ENCODE measurements at places on chromosomes 1 and 21. TPM values are rescaled to one million over a fixed set of nuclear protein-coding genes. Genes with fewer than 3 reads are reported as not detected.

The CD5L gene
- polyA plus RNA-seq: not detected

The RASAL2 gene
- polyA plus RNA-seq: 13.3 TPM

The NEXN gene
- 16.2 TPM for polyA plus RNA-seq

The NBPF26 gene
- polyA plus RNA-seq: 9.3 TPM

The DPYD gene
- 10.0 TPM for polyA plus RNA-seq

The C1QA gene
- polyA plus RNA-seq: 25.9 TPM

The OR14K1 gene
- polyA plus RNA-seq: not detected

The HSPA13 gene
- polyA plus RNA-seq: 1.4 TPM

The PRELP gene
- 27.8 TPM for polyA plus RNA-seq

The RPTN gene
- polyA plus RNA-seq: 1.3 TPM

The GJA8 gene
- polyA plus RNA-seq: not detected

The GPR3 gene
- polyA plus RNA-seq: 0.22 TPM

The SIM2 gene
- polyA plus RNA-seq: 42.9 TPM

The ADAM30 gene
- polyA plus RNA-seq: not detected

The KRTAP21-2 gene
- not detected for polyA plus RNA-seq

The OR6N1 gene
- not detected for polyA plus RNA-seq

The RXRG gene
- polyA plus RNA-seq: 0.08 TPM

The LRRC42 gene
- polyA plus RNA-seq: 20.0 TPM

The GABRD gene
- polyA plus RNA-seq: 0.90 TPM

The EPHX1 gene
- 62.5 TPM for polyA plus RNA-seq

The PIGR gene
- 1.2 TPM for polyA plus RNA-seq

The DCST1 gene
- polyA plus RNA-seq: 0.29 TPM

The CD34 gene
- polyA plus RNA-seq: 3.8 TPM

The TSPEAR gene
- polyA plus RNA-seq: 0.01 TPM

The LSS gene
- 41.9 TPM for polyA plus RNA-seq

The ARPC5 gene
- 90.3 TPM for polyA plus RNA-seq

The ELOVL1 gene
- 264 TPM for polyA plus RNA-seq

The CLCA2 gene
- polyA plus RNA-seq: 109 TPM
